Thoracic aorta (tissue), 2 donors: ENCODE measurements at places on chromosomes 3 and 15. TPM values are rescaled to one million over a fixed set of nuclear protein-coding genes. Genes with fewer than 3 reads are reported as not detected.

- H3K4me1 ChIP-seq, result peaks cover 22% of the 10 kb centered on the region
- DNase-seq, result no peak
- no peak overlapping the region for H3K4me3 ChIP-seq
- H3K27me3 ChIP-seq, result no peaks in the 10 kb centered on the region
- no peak overlapping the region for H3K27ac ChIP-seq
Measured at GRCh38 chr3:150035910-150036612, 65.4 kb upstream of the PFN2 start.

DNA sequence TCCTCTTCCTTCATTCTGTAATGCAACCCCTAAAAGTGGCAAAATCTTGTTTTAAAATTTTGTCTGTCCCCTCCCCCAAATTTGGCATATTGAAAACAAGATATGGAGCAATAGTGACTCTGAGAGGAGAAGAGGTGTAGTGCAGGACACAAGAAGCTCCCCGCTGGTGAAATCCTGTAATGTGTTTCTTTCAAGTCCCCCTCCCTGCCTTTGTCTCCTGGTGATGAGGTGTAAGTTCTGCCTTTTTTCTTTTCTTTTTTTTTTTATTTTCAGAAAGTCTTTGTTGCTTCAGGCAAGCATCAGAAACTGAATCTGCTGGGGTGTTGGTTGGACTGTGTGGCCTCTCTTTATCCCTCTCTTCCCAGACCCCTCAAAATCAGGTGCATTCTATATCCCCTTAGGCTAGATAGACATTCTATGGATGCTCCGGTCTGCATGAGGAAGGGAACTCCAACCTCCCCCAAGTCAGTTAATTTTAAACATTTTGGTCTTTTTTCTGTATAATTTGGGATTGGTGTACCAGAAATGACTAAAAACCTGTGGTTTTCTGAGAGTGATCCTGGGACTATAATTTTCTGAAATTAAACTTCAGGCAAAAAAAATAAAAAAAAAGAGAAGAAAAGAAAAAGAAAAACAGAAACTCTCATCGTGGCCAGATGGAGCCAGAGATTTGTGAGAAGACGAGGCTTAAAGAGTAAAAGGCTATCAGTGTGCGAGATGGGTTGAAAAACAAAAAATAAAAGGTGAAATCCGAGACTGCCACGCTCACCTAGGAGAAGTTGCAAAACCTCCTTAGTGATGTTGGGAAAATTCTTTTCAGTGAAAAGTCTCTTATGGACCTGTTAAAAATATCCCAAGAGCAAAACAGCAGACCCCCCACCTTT lies 21.4 kb downstream of the ACKR2 start:
- DNase-seq, result no peak
- no peaks in the 10 kb centered on the region for H3K36me3 ChIP-seq
- H3K4me1 ChIP-seq, result no peaks in the 10 kb centered on the region
- no peak overlapping the region for H3K27ac ChIP-seq
- no peak overlapping the region for H3K4me3 ChIP-seq
- no peaks in the 10 kb centered on the region for H3K27me3 ChIP-seq

TMEM266 gene
- not detected for total RNA-seq

GRCh38 chr15:55827204-55827603 lies 84.3 kb upstream of the PRTG start:
- no peaks in the 10 kb centered on the region for H3K27me3 ChIP-seq
- H3K27ac ChIP-seq, result no peak overlapping the region
- no peak for DNase-seq

CSK gene
- 61.6 TPM for total RNA-seq

DNA sequence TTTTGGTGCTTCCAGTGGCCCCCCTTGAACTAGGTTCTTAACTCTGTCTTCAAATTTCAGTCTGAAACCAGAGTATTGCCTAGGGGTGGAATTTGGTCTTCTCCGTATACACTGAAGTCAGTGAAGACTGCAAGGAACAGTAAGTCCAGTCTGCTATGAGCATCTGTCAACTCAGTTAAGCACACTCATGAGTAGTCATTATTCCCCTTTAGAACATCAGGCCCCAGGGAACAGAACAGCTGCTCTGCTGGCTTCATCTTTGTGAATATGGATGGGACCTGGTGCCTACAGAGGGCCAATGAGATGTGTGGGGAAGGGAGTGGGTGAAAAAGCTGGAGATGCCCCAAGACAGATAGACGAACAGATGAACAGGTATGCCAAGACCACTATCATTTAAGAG lies 85.2 kb upstream of the PRR23C start:
- no peaks in the 10 kb centered on the region for H3K36me3 ChIP-seq
- DNase-seq, result no peak

DNA sequence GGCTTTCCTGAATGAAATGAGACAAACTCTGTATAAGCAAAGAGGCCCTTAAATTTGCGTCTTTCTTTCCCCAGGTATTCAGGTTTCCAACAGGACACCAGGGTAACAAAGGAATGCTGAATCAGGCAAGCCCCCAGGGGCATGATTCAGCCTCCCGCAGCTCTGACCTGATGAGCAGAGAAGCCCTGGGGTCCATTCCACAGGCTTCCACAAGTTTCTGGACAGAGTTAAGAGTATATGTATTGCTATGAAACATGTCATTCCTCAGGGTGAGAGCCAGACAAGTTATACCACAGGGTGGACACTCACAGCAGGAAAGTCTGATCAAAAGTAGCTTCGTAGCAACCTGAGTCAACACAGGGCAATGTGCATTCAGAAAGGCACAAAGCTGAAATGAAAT lies 68.1 kb upstream of the CTNNB1 start:
- no peaks in the 10 kb centered on the region for H3K36me3 ChIP-seq
- H3K27me3 ChIP-seq, result no peaks in the 10 kb centered on the region
- H3K4me3 ChIP-seq, result no peak overlapping the region
- no peak overlapping the region for H3K27ac ChIP-seq

CKMT1B gene
- total RNA-seq, result not detected

DNA sequence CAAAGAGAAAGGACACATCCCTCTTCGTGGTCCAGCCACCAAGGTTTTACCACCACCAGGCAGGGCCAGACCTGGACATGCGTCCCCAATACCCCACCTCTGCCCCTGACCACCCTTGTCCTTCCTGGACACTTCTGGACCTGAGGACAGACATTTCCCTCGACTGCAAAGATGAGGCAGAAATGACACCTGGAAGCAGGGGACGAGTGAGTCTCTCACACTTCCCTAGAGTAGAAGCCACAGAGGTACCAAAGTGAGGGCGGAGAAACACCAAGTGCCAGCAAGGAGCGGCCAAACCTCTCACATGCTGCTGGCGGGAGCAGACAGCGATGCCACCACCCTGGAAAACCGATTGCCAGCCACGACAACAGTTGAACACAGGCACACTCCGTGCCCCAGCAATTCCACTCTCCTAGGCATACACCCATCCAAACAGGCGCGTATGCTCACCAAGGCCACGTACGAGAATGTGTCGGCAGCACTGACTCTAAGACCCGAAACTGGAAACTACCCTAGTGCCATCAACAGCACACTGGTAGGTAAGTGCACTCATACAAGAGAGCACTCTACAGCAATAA lies 207.0 kb upstream of the NSMCE3 start:
- H3K27me3 ChIP-seq, result no peaks in the 10 kb centered on the region
- no peak for DNase-seq
- no peak overlapping the region for H3K27ac ChIP-seq

DNA sequence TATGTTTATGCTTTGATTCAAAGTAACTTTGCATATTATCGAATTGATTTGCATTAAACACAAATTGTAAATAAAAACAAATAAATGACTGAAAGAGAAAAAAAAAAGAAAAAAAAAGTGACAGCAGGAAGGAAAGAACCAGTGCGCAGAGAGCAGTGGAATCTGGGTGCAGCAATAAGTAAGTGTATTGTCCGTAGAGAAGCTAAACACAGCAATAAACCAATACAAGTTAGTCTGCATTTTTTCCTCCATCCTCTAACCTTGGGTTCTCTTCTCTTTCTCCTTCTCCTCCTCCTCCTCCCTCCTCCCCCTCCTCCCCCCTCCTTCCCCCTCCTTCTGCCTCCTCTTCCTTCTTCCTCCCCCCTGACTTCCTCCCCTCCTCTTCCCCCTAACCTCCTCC lies 18.3 kb upstream of the ARL8B start:
- H3K27ac ChIP-seq, result no peak overlapping the region
- H3K4me3 ChIP-seq, result no peak overlapping the region
- H3K27me3 ChIP-seq, result no peaks in the 10 kb centered on the region
- no peak for DNase-seq
- H3K4me1 ChIP-seq, result no peaks in the 10 kb centered on the region
- no peaks in the 10 kb centered on the region for H3K36me3 ChIP-seq

DNA sequence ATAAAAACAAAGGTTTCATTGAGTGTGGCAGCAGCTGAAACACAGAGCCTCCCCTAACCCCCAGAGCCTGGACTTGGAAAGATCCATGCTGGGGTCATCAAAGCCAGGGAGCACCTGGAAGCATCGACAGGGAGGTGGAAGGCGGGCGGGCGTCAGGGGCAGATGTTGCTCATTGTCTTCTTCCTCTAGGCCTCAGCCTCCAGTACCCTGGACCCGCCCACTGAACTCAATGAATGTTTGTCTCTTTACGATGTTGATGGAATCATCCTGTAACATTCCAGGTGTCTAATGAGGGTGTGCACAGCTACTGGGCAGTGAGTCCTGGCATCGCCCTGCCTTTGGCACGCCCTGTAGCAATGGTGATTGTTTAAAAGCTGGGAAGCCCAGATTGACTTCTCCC lies 9.8 kb downstream of the GP5 start:
- H3K4me1 ChIP-seq, result no peaks in the 10 kb centered on the region
- no peak for DNase-seq
- H3K27me3 ChIP-seq, result no peaks in the 10 kb centered on the region
- no peaks in the 10 kb centered on the region for H3K36me3 ChIP-seq
- no peak overlapping the region for H3K4me3 ChIP-seq

DNA sequence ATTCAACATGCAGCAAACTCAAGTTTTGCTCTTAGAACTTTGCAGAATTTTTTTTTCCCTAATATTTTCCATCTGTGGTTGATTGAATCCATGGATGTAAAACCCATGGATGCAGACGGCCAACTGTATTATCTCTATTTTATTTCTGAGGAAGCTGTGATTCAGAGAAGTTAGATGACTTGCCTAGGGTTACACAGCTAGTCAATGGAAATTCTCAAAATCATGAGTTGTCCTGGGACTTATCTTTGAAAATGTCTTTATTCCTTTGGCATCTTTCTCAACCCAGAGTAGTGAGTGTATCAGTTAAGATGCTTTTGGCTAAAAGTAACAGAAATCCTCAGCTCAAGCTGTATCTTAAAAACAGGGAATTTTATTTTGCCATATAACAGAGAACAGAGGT lies 107.9 kb upstream of the GALNT15 start:
- no peak overlapping the region for H3K4me3 ChIP-seq
- peaks cover 15% of the 10 kb centered on the region for H3K4me1 ChIP-seq
- DNase-seq, result no peak
- H3K27me3 ChIP-seq, result no peaks in the 10 kb centered on the region
- H3K27ac ChIP-seq, result no peak overlapping the region
- H3K36me3 ChIP-seq, result no peaks in the 10 kb centered on the region

DNA sequence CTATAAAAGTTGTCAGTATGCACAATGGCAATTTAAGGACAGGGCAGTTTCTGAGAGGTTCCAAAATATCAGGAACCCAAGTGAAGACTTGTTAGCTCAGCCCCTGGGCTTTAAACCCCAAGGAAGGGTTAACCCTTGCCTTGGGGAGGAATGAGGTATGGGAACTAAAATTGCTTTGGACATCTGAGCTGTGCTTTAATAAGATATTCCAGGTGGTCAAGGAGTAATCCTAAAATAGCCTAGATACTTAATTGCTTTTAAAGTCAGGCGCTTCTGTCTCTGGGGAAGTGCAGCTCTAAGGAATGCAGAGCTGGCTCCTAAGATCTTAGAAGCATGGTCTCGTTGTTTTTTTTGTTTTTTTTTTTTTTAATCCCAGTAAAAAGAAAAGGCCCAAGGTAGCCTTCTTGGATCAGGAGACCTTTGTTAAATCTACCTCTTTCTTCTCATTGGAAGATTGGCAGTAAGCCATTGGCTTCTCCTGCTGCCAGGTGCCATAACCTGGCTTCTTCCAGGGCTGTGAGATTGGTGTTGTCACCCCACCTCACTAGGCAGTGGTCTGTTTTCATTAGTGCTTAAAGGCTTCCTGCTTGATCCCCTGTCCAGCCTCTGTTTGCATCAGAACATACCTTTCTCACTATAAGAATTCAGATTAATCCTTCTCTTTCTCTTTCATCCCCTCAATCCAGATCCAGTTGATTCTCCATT lies 24.5 kb downstream of the ARID3B start:
- H3K27ac ChIP-seq, result no peak overlapping the region
- H3K36me3 ChIP-seq, result no peaks in the 10 kb centered on the region

GRCh38 chr3:45043728-45044299 lies 17.7 kb downstream of the CLEC3B start:
- H3K27me3 ChIP-seq, result no peaks in the 10 kb centered on the region
- DNase-seq, result no peak
- H3K36me3 ChIP-seq, result no peaks in the 10 kb centered on the region
- no peak overlapping the region for H3K4me3 ChIP-seq
- peak overlapping the region; percentile 64 for H3K27ac ChIP-seq

DNA sequence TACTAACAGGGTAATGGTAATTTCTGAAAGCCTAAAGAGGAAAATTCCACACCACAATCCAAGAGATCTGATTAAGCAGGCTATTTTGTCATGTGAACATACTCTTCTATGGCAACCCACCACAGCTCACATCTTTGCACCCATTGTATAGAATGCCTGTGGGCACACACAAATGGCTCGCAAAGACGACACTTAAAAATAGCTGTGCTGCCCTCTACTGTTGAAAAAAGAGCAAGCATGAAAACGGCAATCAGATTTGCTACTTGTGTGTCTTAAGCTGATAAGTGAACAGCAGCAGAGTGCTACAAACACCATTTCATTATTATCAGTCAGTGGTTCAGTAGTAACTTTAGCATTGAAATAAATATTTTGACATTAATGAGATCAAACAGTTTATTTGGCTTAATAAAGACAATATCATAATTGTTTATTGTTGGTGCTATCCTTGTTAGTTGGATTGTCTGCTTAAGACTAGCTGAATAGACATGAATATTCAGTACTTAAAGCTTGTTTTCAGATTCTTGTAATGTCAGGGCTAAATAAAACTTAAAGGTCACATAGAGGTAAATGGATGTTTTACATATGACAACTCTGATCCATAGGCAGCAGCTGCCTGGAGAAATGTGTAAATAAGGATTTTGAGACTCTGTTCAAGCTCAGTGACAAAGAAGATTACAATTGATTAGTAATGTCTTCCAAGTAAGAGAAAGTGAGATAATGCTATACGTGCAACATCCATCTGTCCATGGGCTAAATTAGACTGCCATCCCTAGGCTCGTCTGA lies 199.1 kb downstream of the LRRN1 start:
- no peak for DNase-seq
- no peaks in the 10 kb centered on the region for H3K27me3 ChIP-seq
- H3K36me3 ChIP-seq, result no peaks in the 10 kb centered on the region
- no peak overlapping the region for H3K27ac ChIP-seq
- H3K4me3 ChIP-seq, result no peak overlapping the region

DNA sequence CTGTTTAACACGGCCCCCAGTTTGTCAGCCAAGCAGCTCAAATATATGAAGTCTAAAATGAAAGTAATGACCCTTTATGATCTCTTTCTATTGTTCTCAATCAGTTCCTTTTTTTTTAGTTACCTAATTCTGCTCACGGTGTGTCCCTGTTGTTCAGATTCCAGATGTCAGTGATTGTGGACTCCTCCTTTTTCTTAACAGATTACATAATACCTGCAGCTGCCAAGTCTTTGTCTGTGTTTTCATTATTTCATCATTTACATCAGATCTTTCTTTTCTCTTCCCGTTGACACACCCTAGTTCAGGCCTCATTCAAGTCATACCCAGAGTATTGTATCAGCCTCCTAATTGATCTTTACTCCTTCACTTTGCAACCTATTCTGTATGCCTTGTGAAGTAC lies 56.1 kb upstream of the SKIL start:
- H3K4me3 ChIP-seq, result no peak overlapping the region
- no peaks in the 10 kb centered on the region for H3K4me1 ChIP-seq
- DNase-seq, result no peak
